ENCODE measurements at places on chromosomes 13 and 19.

DNA sequence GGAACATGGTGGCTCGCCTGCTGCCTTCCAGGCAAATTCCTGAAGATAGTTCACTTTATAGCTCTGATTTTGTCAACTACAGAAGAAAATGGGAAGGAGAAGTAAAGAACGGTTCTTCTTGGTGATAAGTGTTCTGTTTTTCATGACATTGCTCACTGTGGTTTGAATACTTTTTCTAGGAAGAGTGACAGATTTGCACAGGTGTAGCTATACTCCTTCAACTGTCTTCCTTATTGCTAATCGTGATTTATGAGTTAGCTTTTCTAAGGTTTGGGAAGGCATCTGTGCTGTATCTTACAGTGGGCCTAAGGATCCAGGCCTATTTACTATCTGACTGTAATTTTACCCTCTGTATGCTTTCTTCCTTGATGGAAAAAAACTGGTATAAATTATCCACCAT, 405.6 kb downstream of the NDFIP2 start:
- DNase-seq: no peak

DNA sequence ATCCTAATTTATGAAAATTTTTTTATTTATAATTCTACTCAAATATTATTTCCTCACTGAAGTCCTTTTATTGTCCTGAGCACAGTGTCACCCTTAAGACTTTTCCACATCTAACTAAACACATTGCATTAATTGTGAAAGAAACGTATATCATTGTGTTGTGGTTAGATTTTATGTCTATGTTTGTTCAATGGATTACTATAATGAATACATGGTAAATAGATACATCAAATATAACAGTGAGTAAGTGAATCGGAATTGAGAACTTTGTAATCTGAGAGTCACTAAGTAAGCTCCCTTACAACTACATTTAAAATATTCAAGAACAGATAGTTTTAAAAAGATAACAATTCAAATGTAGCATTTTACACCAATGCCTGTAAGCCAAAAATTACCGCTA, 417.6 kb upstream of the PCDH20 start:
- no peak for DNase-seq

DNA sequence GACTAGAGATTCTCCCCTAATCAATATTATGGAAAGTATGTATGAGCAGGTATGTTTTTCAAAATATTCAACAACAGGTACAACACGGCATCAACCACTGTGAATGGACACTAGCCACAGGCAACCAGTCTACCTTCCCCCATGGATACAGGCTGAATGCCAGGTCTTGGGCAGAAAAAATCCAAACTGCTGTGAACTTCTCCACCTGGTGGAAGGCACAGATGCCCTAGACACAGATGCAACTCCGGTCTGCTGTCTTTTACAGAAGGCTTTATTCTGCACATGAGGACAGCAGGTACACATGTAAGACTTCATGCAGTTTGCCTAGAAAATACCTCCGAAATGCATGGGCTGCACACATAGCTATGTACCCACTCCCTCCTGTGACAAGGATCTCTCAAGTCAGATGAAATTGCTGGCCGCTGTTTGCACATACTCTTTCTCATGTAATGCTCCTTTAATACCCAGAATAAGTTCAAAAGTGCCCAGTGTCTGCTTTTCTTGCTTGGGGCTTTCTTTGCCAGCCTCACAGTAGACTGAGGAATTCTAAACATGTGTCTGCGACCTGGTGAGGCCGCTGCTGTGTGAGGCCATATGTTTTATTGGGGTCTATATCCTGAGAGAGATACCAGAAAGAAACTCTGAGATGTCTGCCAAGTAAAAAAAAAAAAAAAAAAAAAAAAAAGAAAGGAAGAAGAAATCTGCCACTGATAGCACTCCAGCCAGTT, 325.9 kb downstream of the FOXO1 start:
- no peak for DNase-seq

DNA sequence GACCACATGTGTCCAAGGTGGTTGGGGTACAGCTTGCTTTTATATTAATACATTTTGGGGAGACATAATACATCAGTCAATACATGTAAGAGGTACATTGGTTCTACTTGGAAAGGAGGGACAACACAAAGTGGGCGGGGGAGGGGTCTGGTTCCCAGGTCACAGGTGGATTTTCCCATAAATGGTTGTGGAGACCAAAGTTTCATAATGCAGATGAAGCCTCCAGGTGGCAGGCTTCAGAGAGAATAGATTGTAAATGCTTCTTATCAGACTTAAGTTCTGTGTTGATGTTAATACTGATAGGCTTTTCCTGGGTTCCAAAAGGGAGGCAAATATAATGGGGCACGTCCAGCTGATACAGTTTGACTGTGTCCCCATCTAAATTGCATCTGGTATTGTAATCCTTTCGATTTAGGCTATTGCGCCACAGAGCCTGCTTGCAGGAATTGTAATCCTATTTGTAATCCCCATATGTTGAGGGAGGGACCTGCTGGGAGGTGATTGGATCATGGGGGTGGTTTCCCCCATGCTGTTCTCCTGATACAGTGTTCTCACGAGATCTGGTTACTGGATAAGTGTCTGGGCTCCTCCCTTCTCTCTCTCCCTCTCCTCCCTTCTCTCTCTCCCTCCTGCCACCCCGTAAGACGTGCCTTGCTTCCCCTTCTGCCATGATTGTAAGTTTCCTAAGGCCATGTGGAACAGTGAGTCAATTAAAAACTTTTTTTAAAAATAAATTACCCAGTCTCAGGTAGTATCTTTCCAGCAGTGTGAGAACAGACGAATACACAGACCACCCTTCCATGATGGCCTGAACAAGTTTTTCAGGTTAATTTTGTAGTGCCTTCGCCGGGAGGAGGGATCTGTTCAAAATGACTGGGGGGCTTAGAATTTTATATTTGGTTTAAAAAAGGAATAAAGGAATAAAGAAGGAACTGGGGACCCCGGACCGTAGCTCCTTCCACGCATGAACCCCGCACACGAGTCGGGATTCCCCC, 44.9 kb downstream of the ZNF823 start:
- no peak for DNase-seq

GRCh38 chr13:110648848-110649421, 33.6 kb downstream of the NAXD start:
- DNase-seq: no peak

GRCh38 chr13:108950333-108951010, 321.1 kb downstream of the MYO16 start:
- DNase-seq: no peak

GRCh38 chr13:100600461-100600860, 11.9 kb upstream of the GGACT start:
- DNase-seq: no peak

- DNase-seq: no peak
These were observed 78.9 kb downstream of the RXFP2 start for GRCh38 chr13:31818236-31818635.

- DNase-seq: no peak
These were observed 34.0 kb downstream of the ITM2B start for GRCh38 chr13:48266701-48267639.

DNA sequence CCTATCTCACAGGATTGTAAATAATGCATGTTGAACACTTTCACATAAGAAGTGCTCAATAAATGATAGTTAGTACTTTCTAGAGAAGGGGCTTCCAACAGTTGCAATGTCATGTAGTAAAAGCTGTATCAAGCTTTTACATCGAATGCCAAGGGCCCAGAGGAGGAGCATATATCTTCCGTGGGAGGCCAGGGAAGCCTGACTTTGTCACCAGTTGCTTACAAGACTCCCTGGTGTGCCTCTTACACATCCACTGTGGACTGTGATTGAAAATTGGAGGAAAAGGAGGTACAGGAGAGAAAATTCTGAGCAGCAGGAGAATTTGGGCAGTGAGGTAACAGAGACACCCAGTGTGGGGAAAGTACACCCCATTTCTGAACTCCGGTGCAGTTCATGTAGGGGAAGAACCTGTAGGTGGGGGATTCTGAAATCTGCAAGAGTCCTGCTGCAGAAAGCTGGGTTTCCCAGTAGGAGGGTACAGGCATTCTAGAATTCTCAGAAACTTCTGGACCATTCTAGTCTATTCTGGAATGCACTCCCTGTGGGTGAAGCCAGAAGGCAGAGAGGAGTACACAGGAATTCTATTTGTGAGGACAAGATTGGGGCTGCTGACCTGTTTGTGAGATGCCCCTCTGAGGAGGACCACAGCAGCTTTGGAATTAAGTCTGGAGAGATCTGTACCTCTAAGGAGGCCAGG, 54.0 kb downstream of the ALOX5AP start:
- DNase-seq: no peak

GRCh38 chr19:39546599-39546998, 6.6 kb upstream of the EID2 start:
- DNase-seq: no peak

GRCh38 chr19:34489175-34489574, 7.6 kb downstream of the WTIP start:
- DNase-seq: no peak

DNA sequence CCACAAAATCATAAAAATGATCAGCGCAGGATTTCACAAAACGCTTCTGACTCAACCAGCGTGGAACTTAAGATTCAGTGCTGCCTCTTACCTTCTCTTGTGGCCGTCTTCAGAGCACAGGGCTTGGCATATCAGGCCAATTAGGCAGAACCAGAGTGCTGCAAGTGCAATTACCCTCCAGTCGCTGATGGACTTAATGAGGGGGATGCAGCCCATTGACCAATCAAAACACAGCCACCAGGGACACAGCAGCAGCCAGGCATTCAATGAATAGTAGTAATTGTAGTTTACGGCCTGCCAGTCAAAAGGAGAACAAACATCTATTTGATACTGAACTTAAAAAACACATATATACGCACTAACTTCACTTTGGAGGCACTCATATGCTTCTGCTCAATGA, 38.2 kb downstream of the TMTC4 start:
- no peak for DNase-seq

- no peak for DNase-seq
These were observed 67.9 kb downstream of the NDFIP2 start for GRCh38 chr13:79548902-79549301.

DNA sequence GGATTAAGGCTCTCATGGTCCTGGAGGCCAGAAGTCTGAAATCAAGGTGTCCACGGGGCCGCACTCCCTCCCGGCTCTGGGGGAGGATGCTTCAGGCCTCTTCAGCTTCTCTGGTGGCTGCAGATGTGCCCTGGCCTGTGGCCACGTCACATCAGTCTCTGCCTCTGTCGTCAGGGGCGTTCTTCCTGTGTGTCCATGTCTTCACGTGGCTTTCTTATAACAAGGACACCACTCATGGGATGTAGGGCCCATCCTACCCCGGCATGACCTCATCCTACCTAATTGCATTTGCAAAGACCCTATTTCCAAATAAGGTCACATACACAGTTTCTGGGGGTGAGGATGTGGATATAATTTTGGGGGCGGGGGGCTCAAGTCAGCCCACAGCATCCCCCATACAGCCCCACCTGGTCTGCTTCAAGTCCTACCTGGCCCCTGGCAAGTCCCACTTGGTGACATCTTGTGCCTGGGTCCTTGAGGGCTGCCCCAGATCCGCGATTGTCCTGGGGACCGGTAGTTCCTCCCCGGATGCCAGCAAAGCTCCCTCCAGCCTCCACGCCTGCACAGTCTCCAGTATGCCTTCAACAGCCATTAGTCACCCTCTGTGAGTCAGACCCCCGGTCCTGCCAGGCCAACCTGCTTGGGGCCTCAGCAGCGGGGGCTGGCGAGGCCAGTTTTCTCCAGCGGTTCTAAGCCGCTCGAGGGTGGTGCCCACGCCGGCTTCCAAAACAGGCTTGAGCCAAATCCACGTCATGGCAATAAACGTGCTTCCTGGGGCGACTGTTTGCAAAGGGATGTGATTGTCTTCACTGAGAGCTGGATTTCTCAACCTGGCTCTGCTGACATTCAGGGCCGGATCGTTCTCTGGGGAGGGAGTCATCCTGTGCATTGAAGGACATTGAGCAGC, 32.2 kb downstream of the MYO9B start:
- no peak for DNase-seq

DNA sequence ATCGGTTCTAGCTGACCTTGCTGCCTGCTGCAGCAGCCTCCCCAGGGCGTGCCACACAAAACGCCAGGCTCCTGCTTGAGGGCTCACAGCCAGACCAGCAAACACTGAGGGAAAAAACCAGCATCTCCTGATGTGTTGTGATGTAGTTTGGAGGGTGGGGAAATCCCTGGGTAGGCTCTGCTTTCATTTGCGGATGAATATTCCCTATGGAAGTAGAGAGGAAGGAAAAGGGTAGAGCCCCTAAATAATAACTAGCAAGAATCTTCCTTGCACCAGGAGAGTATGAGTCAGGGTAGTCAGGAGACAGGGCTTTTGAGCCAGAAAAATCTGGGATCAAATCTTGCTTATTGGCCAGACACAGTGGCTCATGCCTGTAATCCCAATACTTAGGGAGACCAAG, 545.3 kb downstream of the RFC3 start:
- no peak for DNase-seq

- DNase-seq: no peak
These were observed 141.6 kb downstream of the KDM4B start for GRCh38 chr19:5110546-5110945.

- peak; percentile 61 for DNase-seq
These were observed 9.4 kb downstream of the OCEL1 start for GRCh38 chr19:17235300-17235970.

DNA sequence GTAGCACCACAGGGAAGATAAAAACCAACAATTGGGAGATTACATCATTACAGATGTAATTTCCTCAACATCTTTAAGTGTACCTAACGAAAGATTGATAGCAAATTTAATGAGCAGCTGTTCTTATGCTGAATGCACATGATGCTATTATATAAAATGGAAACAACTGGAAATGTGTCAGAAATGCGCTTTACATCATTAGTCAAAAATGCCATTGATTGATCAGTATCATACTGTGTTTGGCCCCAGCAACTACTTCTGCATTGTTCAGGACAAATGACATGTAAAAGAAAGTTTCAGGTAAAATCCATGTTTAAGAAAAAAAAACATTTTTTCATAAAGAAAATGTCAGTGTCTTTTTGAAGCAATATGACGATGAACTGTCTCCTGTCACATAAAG, 625.5 kb upstream of the MIR17HG start:
- no peak for DNase-seq

- no peak for DNase-seq
These were observed at the start of gene FUT6 for GRCh38 chr19:5839065-5840017. Gene FUT6 (minus strand): TSS chr19:5839702. CDS start chr19:5832567, 7,135 bp downstream.

- no peak for DNase-seq
These were observed 1187.6 kb downstream of the OLFM4 start for GRCh38 chr13:54216221-54216620.

GRCh38 chr19:6066661-6067646, 43.3 kb downstream of the RFX2 start:
- no peak for DNase-seq

- no peak for DNase-seq
These were observed 41.3 kb upstream of the IGFL4 start for GRCh38 chr19:46081928-46082727.

- no peak for DNase-seq
These were observed 8.7 kb downstream of the HIPK4 start for GRCh38 chr19:40381321-40381720.

- no peak for DNase-seq
These were observed 4.9 kb upstream of the ZNF808 start for GRCh38 chr19:52522551-52522950.

- no peak for DNase-seq
These were observed 7.8 kb upstream of the SYCN start for GRCh38 chr19:39211731-39212374.

- DNase-seq: no peak
These were observed 7.5 kb downstream of the GPR180 start for GRCh38 chr13:94609196-94609595.
